ENCODE measurements at places on chromosomes 3 and 15. TPM values are rescaled to one million over a fixed set of nuclear protein-coding genes. Genes with fewer than 3 reads are reported as not detected.

The MAP4 gene
- 138 TPM for total RNA-seq

The TMCO5A gene
- total RNA-seq, result not detected

The LRRC31 gene
- not detected for total RNA-seq

The CFAP92 gene
- total RNA-seq, result 0.53 TPM

The ADGRG7 gene
- total RNA-seq, result 46.5 TPM

GRCh38 chr15:67040277-67040676, 25.1 kb upstream of the SMAD3 start:
- H3K4me1 ChIP-seq, result peaks cover 35% of the 10 kb centered on the region
- H3K4me3 ChIP-seq, result no peak overlapping the region
- DNase-seq, result no peak
- no peaks in the 10 kb centered on the region for H3K27me3 ChIP-seq
- no peak overlapping the region for H3K27ac ChIP-seq

DNA sequence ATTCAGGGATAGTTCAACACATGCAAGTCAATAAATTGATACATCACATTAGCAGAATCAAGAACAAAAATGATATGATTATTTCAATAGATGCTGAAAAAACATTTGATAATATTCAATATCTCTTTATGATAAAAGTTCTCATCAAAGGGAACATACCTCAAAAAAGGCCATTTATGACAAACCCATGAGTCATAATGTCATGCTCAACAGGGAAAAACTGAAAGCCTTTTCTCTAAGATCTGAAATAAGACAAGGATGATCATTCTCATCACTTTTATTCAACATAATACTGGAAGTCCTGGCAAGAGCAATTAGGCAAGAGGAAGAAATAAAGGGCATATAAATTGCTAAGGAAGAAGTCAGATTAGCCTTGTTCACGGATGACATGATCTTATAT, 54.1 kb upstream of the TMEM158 start:
- no peaks in the 10 kb centered on the region for H3K36me3 ChIP-seq
- H3K27me3 ChIP-seq, result no peaks in the 10 kb centered on the region
- H3K27ac ChIP-seq, result no peak overlapping the region
- DNase-seq, result no peak
- no peaks in the 10 kb centered on the region for H3K4me1 ChIP-seq
- no peak overlapping the region for H3K4me3 ChIP-seq

DNA sequence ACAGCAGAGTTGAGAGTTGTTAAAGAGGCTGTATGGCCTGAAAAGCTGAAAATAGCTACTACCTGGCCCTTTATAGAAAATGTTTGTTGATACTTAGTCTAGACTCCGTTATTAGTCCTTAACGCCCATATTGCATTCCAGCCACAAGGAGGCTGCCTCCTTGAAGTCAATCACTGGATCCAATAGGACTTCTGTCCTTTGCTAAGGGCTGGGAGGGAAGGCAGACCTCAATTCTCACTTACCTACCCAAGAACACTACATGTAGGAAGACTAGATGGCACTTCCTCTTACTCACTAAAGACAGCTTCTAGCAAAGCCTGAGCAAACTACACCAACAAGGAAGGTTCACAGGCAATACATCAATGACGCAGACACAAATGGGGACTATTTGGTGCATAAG, 139.5 kb upstream of the HACD2 start:
- H3K4me1 ChIP-seq, result no peaks in the 10 kb centered on the region
- no peak for DNase-seq
- no peak overlapping the region for H3K27ac ChIP-seq

GRCh38 chr3:179884136-179884535, 152.6 kb downstream of the PEX5L start:
- H3K27ac ChIP-seq, result no peak overlapping the region
- no peak overlapping the region for H3K4me3 ChIP-seq
- H3K27me3 ChIP-seq, result no peaks in the 10 kb centered on the region
- DNase-seq, result no peak
- H3K4me1 ChIP-seq, result no peaks in the 10 kb centered on the region
- no peaks in the 10 kb centered on the region for H3K36me3 ChIP-seq

DNA sequence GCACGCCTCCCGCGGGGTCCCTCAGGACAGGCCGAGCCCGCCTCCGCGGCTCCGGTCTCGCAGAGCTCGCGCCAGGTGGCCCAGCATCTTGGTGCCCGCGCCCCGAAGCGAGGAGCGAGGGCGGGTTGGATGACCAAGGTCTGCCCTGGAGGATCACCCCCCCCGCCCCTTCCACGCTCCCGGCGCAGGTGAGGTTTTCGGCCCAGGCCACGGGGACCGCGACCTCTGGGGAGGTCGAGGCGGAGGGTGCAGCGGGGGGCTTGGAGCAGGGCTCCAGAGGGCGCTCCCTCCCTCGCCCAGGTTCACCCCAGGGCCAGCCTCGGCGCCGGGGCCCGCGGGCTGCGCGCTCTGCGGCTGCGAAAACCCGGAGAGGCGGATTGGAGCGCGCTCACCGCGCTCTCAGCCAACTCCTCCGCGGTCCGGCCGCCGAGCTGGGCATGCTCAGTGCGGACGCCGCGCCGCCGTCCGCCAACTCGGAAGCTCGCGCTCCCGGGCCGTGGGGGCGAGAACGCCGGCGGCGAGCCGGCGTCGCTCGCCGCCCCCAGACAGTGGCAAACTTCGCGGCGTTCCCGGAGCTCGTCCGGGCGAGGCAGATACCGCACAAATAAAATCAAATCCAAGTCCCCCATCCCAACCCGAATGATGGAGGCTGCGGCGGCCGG, at the start of gene MED12L:
TSS of gene MED12L (plus strand) at position 438 of the 662 bp plus-strand sequence. CDS start 1,263 bp downstream, outside the sequence.
- no peak within 1 kb of the TSS for H3K27ac ChIP-seq
- H3K4me3 ChIP-seq, result peak within 1 kb of the TSS; percentile 70
- no peaks in the 10 kb centered on the region for H3K27me3 ChIP-seq
- peaks cover 12% of the 10 kb centered on the region for H3K4me1 ChIP-seq
- DNase-seq, result peak; percentile 91

GRCh38 chr3:25033407-25034029, 394.5 kb upstream of the RARB start:
- no peak overlapping the region for H3K27ac ChIP-seq
- no peaks in the 10 kb centered on the region for H3K36me3 ChIP-seq
- H3K4me3 ChIP-seq, result no peak overlapping the region
- DNase-seq, result peak; percentile 48

GRCh38 chr3:123790254-123791072, 93.7 kb downstream of the MYLK start:
- peaks cover 4% of the 10 kb centered on the region for H3K4me1 ChIP-seq
- no peak overlapping the region for H3K27ac ChIP-seq
- no peaks in the 10 kb centered on the region for H3K36me3 ChIP-seq
- H3K4me3 ChIP-seq, result no peak overlapping the region

DNA sequence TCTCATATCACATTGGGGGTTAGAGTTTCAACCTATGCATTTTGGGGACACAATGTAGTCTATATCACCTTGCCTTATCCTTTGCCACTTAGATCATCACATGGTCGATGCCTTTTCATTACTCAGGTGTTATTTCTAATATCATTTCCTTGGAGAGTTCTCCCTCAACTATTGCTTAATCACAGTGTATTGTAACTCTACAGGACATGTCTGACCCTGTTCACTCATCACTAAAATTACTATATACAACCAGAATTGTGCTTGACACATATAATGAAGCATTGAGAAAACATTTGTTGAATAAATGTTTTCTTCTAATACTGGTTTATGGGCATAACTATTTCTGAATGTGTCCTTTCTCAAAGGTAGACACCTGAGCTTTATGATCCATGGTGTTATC, 207.4 kb downstream of the EPHA6 start:
- H3K27me3 ChIP-seq, result no peaks in the 10 kb centered on the region
- H3K36me3 ChIP-seq, result no peaks in the 10 kb centered on the region
- DNase-seq, result no peak
- H3K4me1 ChIP-seq, result no peaks in the 10 kb centered on the region

GRCh38 chr15:67121644-67122605, 56.5 kb downstream of the SMAD3 start:
- peaks cover 1% of the 10 kb centered on the region for H3K4me1 ChIP-seq
- H3K4me3 ChIP-seq, result no peak overlapping the region
- H3K36me3 ChIP-seq, result no peaks in the 10 kb centered on the region
- no peaks in the 10 kb centered on the region for H3K27me3 ChIP-seq
- no peak for DNase-seq
- H3K27ac ChIP-seq, result no peak overlapping the region

- no peaks in the 10 kb centered on the region for H3K36me3 ChIP-seq
- peak; percentile 33 for DNase-seq
- H3K27ac ChIP-seq, result no peak overlapping the region
- no peak overlapping the region for H3K4me3 ChIP-seq
- H3K4me1 ChIP-seq, result no peaks in the 10 kb centered on the region
- no peaks in the 10 kb centered on the region for H3K27me3 ChIP-seq
These were observed 26.4 kb upstream of the LAMP3 start for GRCh38 chr3:183188895-183189462.
